ENCODE measurements at places on chromosomes 6 and 20. TPM values are rescaled to one million over a fixed set of nuclear protein-coding genes. Genes with fewer than 3 reads are reported as not detected.
A peak's percentile ranks its signal among the peaks of the same experiment; 100 is the strongest.

Gene DSP
- total RNA-seq = 471 TPM

Gene EPPIN
- not detected for total RNA-seq

Gene RHAG
- not detected for total RNA-seq

Gene GSTA3
- total RNA-seq = not detected

Gene DEFB125
- not detected for total RNA-seq

Gene HLA-G
- total RNA-seq = not detected

Gene CCM2L
- not detected for total RNA-seq

Gene OLIG3
- not detected for total RNA-seq

Gene NEURL2
- total RNA-seq = 2.7 TPM

Gene HDGFL1
- not detected for total RNA-seq

- no peaks in the 10 kb centered on the region for H3K36me3 ChIP-seq
- no peak overlapping the region for H3K4me3 ChIP-seq
- DNase-seq = no peak
- no peaks in the 10 kb centered on the region for H3K27me3 ChIP-seq
- H3K27ac ChIP-seq = no peak overlapping the region
Measured at GRCh38 chr20:1319462-1319861, 9.5 kb downstream of the SDCBP2 start.

DNA sequence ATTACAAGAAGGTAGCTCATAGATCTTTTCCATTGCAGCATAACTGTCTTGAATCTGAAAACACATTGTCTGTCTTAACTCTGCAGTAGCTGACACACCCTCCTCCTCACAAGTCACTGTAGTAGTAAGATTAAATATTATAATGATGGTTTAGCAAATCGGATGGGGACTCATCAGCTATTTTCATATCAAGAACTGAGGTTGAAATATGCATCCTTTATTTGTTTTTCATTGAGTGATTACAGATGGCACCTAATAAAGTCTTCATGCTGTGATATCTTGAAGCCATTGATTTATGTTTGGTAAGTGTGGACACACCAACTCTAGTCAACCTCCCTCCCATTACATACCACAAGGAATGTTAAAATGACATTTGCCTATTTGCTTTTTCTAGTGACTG lies 267.4 kb upstream of the TAB2 start:
- H3K4me1 ChIP-seq = peaks cover 47% of the 10 kb centered on the region
- H3K27me3 ChIP-seq = no peaks in the 10 kb centered on the region
- H3K36me3 ChIP-seq = peaks cover 1% of the 10 kb centered on the region
- no peak overlapping the region for H3K4me3 ChIP-seq
- DNase-seq = no peak
- no peak overlapping the region for H3K27ac ChIP-seq

- H3K4me3 ChIP-seq = no peak overlapping the region
- DNase-seq = no peak
- H3K27ac ChIP-seq = no peak overlapping the region
- H3K4me1 ChIP-seq = no peaks in the 10 kb centered on the region
Measured at GRCh38 chr6:143939364-143939763, 68.7 kb downstream of the PLAGL1 start.

GRCh38 chr20:391041-391711 lies 10.6 kb downstream of the TRIB3 start:
- peaks cover 6% of the 10 kb centered on the region for H3K4me1 ChIP-seq
- peak overlapping the region; percentile 12 for H3K27ac ChIP-seq
- H3K27me3 ChIP-seq = no peaks in the 10 kb centered on the region
- H3K36me3 ChIP-seq = peaks cover 45% of the 10 kb centered on the region

GRCh38 chr6:27672113-27672799 lies 199.4 kb upstream of the ZNF184 start:
- peaks cover 13% of the 10 kb centered on the region for H3K27me3 ChIP-seq
- H3K4me3 ChIP-seq = peak overlapping the region; percentile 66
- H3K27ac ChIP-seq = peak overlapping the region; percentile 69
- peaks cover 54% of the 10 kb centered on the region for H3K4me1 ChIP-seq
- H3K36me3 ChIP-seq = no peaks in the 10 kb centered on the region

DNA sequence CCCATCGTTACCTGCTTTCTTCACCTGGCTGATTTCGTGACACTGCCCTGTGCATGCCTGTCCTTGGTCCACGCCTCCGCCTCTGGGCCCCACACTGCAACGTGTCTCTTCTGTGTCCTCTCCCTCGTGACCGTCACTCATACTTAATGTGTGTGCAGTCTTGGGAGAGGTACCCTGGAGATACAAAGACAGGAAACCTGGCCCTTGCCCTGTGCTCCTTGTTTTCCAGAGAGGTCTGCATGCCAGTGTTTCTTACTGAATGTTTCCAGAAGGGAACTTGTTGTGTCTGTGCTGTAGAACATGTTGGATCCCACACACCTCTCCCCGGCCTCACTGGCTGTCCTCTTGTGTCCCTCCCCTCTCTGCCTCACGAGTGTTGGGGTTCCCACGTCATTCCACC lies 45.8 kb downstream of the SNX9 start:
- no peak for DNase-seq
- no peaks in the 10 kb centered on the region for H3K27me3 ChIP-seq
- H3K36me3 ChIP-seq = peaks cover 3% of the 10 kb centered on the region
- peaks cover 5% of the 10 kb centered on the region for H3K4me1 ChIP-seq
- H3K27ac ChIP-seq = no peak overlapping the region

DNA sequence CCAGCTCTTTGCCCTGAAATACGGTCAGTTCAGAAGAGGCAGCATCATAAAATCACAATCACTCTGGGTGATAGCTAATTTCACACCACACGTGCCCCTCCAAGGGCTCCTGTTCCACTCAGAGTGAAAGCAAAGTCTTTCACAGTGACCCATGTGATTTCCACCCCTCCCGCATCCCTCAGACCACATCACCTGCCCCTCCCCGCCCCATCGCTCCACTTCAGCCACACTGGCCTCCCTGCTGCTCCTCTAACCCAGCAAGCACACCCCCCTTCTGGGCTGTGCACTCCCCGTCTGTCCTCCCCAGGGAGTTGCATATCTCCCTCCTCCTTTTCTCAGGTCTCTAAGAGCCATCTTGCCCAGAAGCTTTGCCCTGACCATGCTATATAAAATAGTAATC lies 74.5 kb downstream of the PSMG4 start:
- DNase-seq = no peak
- no peaks in the 10 kb centered on the region for H3K27me3 ChIP-seq
- H3K4me1 ChIP-seq = peaks cover 38% of the 10 kb centered on the region
- H3K27ac ChIP-seq = no peak overlapping the region

DNA sequence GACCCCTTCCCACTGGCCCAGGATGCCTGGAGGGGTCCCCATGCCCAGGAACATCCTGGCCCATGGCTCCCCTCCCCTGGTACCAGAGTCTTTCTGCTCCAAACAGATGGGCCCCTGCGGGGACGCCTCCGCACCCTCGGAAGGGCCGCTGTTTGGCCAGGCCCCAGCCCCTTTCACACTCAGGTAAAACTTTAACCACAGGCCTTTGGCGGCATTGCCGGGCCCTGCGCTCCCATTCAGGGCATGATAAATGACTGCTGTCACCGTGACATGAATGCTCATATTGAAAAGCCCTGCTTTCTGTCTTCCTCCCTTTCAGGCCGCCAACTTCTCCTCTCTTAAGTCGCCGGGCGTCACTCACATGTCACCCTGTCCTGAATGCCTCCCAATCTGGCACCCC lies 141.5 kb upstream of the TOP1 start:
- peaks cover 3% of the 10 kb centered on the region for H3K4me1 ChIP-seq
- no peak overlapping the region for H3K4me3 ChIP-seq

- no peaks in the 10 kb centered on the region for H3K4me1 ChIP-seq
- no peaks in the 10 kb centered on the region for H3K27me3 ChIP-seq
- no peak overlapping the region for H3K4me3 ChIP-seq
- H3K36me3 ChIP-seq = peaks cover 5% of the 10 kb centered on the region
- no peak overlapping the region for H3K27ac ChIP-seq
Measured at GRCh38 chr6:147479857-147480256, 28.6 kb upstream of the SAMD5 start.

- no peak overlapping the region for H3K27ac ChIP-seq
- no peak for DNase-seq
- H3K4me3 ChIP-seq = no peak overlapping the region
Measured at GRCh38 chr6:5403076-5403475, 141.8 kb downstream of the FARS2 start.

DNA sequence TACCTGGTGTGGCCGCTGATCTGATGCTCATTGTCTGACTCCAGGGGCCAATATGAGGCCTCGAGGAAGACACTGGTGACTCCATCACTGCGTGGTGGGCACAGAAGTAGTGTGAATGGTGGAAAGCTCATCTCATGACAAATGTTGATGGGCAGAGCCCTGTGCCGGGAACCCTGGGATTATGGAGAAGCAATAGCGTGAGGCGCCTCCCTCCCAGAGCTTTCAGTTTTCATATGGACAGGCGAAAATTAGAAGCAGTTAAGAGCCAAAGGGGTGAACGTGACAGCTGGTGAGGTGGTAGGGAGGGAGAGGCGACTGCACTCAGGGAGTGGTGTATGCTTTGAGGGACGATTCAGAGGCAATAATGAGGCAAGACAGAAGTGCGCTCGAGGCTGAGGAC lies 39.3 kb upstream of the TTPAL start:
- H3K4me3 ChIP-seq = no peak overlapping the region
- no peaks in the 10 kb centered on the region for H3K4me1 ChIP-seq
- H3K27ac ChIP-seq = no peak overlapping the region

DNA sequence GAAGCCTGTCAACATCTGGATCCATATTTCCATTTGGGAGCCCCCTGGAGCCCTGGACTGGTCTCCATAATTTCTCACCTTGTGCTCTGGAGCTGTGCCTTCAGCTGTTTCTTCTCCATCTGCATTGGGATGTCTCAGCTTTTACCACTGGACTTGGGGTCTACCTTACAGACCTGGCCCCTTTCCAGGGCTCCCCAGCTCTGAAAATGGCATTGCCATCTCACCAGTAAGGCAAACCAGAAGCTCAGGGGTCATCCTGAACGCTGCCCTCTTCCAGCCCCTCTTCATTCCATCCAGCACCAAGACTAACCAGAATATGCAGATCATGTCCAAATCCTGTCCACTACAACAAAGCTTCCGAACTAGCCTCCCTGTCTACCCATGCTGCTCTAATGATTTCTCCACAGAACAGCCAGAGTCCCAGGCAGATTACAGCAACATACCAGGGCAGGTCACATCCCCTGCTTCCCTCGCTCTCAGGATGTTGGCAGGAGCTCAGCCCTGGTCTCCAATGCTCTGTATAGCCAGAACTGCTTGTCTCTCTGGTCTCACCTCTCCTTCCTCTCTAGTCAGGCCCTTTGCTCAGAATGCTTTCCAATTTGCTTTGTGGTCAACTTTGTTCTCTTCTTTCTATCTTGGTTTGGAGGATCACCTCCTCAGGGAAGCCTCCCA lies 17.7 kb upstream of the NNAT start:
- no peaks in the 10 kb centered on the region for H3K36me3 ChIP-seq
- no peak for DNase-seq
- H3K27me3 ChIP-seq = no peaks in the 10 kb centered on the region
- peaks cover 5% of the 10 kb centered on the region for H3K4me1 ChIP-seq

GRCh38 chr20:11260611-11261010 lies 586.8 kb upstream of the JAG1 start:
- H3K27me3 ChIP-seq = no peaks in the 10 kb centered on the region
- H3K4me1 ChIP-seq = peaks cover 36% of the 10 kb centered on the region
- peaks cover 2% of the 10 kb centered on the region for H3K36me3 ChIP-seq
- DNase-seq = no peak
- peak overlapping the region; percentile 6 for H3K27ac ChIP-seq

DNA sequence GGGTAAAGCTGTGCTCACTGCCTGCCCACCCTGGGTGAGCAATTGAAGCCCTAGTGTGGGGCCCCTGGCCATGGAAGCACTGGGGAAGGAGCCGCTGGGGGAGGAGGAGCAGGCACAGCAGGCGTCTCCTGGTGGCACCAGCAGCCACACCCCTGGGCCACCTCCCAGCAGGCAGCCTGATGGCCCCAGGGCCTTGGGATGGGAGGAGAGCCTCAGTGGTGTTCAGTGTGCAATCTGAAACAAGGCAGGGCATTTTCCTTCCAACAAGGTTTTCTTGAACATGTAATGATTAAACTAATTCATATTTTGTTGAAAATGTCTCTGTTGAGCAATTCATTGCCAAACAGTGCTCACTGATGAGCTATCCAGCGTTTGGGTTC lies 151.0 kb downstream of the ZDHHC14 start:
- no peak overlapping the region for H3K27ac ChIP-seq
- H3K4me1 ChIP-seq = peaks cover 47% of the 10 kb centered on the region
- H3K4me3 ChIP-seq = no peak overlapping the region
- H3K36me3 ChIP-seq = no peaks in the 10 kb centered on the region
- peaks cover 6% of the 10 kb centered on the region for H3K27me3 ChIP-seq

DNA sequence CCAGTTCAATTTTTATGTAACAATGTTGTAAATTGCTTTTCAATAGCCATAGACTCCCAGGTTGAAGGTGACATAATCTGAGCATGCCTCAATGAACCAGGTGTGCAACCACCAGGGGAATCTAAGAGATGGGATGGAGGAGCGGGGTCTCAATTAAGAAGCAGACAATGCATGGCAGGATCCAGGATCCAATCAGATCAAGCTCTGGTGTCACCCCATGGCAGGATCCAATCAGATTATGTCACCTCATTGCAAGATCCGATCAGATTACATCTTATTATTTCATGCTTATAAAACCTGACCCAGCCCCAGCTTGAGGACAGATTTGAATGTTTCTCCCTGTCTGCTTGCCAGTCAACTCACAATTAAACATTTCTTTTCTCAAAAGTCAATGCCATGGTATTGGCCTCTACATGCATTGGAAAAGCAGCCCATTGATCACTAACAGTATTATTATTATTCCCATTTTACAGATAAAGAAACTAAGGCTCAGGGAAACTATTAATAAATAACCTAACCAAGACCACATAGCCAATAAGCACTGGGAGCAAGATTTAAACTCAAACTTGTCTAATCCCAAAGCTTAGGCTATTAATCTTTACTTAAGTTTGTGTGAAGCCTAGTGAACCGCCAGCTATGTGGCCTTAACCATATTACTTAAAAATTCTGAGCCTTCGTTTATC lies 14.3 kb upstream of the SIRT5 start:
- no peaks in the 10 kb centered on the region for H3K36me3 ChIP-seq
- no peak overlapping the region for H3K4me3 ChIP-seq
- no peak for DNase-seq

- no peak overlapping the region for H3K4me3 ChIP-seq
- DNase-seq = no peak
- peaks cover 2% of the 10 kb centered on the region for H3K36me3 ChIP-seq
- no peaks in the 10 kb centered on the region for H3K27me3 ChIP-seq
- H3K4me1 ChIP-seq = no peaks in the 10 kb centered on the region
- H3K27ac ChIP-seq = no peak overlapping the region
Measured at GRCh38 chr6:162798546-162799266, 70.9 kb downstream of the PACRG start.

- no peak for DNase-seq
- no peak overlapping the region for H3K4me3 ChIP-seq
- no peak overlapping the region for H3K27ac ChIP-seq
- no peaks in the 10 kb centered on the region for H3K4me1 ChIP-seq
- peaks cover 5% of the 10 kb centered on the region for H3K27me3 ChIP-seq
Measured at GRCh38 chr6:129104560-129104959, 221.6 kb downstream of the LAMA2 start.

GRCh38 chr6:73515204-73515655 lies 5.6 kb downstream of the EEF1A1 start:
- H3K36me3 ChIP-seq = peaks cover 35% of the 10 kb centered on the region
- no peak for DNase-seq
- H3K4me3 ChIP-seq = no peak overlapping the region
- H3K4me1 ChIP-seq = peaks cover 43% of the 10 kb centered on the region
- no peaks in the 10 kb centered on the region for H3K27me3 ChIP-seq

- DNase-seq = peak; percentile 98
- peaks cover 10% of the 10 kb centered on the region for H3K27me3 ChIP-seq
- H3K27ac ChIP-seq = peak within 1 kb of the TSS; percentile 91
- H3K4me1 ChIP-seq = peaks cover 24% of the 10 kb centered on the region
- H3K4me3 ChIP-seq = peak within 1 kb of the TSS; percentile 78
- peaks cover 6% of the 10 kb centered on the region for H3K36me3 ChIP-seq
Measured at GRCh38 chr6:96897396-96898240, at the start of gene NDUFAF4. NDUFAF4 (minus strand) TSS chr6:96897891; CDS start chr6:96897801, 90 bp downstream.

- H3K36me3 ChIP-seq = peaks cover 5% of the 10 kb centered on the region
- no peak overlapping the region for H3K27ac ChIP-seq
- no peaks in the 10 kb centered on the region for H3K4me1 ChIP-seq
Measured at GRCh38 chr6:126753606-126754005, 364.9 kb upstream of the RSPO3 start.
